ENCODE measurements at places on chromosomes 6 and 20.

DNA sequence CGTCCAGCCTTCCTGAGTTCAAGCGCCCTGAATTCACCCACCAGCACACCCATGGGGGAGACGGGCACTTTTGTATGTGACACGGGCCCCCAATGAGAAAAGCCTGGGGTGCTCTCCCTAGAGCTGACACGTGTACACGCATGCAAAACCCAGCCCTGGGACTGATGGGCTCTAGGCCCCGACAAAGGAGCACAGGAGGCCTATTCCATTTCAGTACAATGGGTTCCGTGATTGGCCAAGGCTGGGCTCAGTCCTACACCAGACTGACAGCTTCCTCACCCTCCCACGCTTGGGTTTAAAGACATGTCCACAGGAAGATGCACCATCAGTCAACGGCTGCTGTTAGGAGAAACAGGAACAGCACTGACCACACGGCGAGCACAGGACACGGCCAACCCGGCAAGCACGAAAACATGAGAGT, 8.8 kb downstream of the ZBTB46 start:
- DNase-seq = no peak

- no peak for DNase-seq
Observed at GRCh38 chr6:50047026-50047425, 2.7 kb downstream of the DEFB112 start.

- DNase-seq = no peak
Observed at GRCh38 chr20:17651129-17651759, 30.8 kb downstream of the RRBP1 start.

DNA sequence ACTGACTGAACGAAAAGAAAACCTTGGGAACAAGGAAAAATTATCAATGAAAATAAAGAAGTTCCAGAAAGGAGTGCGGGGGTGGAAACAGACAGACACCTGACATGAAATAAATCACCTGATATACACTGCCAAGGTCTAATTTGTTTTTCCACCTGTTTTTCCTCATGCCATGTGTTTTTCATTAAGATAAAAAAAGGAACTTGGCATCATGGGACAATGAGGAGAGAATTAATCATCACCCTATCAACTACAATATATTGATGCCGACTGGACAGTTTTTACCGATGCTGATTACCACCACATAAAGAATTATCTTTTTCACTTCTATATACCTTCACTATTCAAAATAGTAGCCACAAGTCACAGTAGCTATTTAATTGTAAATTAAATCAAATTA, 233.2 kb downstream of the ARHGAP18 start:
- no peak for DNase-seq

DNA sequence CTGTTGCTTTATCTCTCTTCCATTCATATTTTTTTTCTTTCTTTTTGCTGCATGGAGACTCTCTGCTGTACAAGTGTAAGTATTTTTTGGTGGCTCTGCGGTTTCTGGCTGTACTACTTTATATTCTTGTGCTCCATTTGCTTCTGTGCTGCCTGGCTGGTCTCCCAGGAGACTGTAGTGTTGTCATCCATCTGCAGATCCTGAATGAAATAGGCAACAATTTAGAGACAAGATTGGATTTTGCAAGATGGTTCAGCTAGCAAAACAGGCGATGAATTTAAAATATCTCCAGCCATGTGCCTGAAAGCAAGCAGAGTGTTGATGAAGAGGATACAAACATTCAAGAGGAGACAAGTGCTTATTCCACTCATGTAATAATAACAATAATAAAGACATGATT, 75.1 kb upstream of the SCGN start:
- DNase-seq = no peak

DNA sequence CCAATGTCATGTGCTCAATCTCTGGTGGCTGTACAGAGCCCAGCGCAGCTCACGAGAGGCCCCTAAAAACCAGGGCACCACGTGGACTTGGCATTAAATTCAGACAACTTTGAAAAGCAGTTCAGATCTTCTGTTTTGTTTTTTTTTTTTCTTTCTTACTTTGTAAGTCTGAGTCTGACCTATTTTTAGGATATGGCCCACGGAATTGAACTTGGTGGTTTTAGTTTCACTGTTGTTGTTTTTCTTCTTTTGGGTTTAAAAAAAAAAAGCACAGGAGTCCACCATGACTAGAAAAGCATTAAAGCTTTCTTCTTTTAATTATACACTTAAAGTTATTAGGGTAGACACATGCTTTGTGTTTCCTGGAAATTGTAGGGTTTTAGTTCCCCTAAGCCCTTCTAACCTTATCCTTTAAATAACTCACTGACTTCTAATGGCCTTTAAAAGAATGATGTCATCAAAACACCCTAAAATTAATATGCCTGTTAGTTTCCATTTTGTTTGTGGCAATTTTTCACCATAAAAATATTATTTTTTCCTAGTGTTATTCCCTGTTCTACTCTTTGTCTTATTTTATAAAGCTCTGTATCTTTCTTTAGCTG, 48.5 kb upstream of the CCN2 start:
- no peak for DNase-seq
